Esophagus squamous epithelium (tissue), 5 donors: ENCODE measurements at places on chromosomes 6 and 20. TPM values are rescaled to one million over a fixed set of nuclear protein-coding genes. Genes with fewer than 3 reads are reported as not detected.

FAXC gene
- total RNA-seq, result 1.3 TPM

- H3K36me3 ChIP-seq, result no peaks in the 10 kb centered on the region
- no peaks in the 10 kb centered on the region for H3K27me3 ChIP-seq
- H3K27ac ChIP-seq, result no peak overlapping the region
- DNase-seq, result no peak
- no peaks in the 10 kb centered on the region for H3K4me1 ChIP-seq
Observed at GRCh38 chr6:68973066-68973465, 338.0 kb downstream of the ADGRB3 start.

DNA sequence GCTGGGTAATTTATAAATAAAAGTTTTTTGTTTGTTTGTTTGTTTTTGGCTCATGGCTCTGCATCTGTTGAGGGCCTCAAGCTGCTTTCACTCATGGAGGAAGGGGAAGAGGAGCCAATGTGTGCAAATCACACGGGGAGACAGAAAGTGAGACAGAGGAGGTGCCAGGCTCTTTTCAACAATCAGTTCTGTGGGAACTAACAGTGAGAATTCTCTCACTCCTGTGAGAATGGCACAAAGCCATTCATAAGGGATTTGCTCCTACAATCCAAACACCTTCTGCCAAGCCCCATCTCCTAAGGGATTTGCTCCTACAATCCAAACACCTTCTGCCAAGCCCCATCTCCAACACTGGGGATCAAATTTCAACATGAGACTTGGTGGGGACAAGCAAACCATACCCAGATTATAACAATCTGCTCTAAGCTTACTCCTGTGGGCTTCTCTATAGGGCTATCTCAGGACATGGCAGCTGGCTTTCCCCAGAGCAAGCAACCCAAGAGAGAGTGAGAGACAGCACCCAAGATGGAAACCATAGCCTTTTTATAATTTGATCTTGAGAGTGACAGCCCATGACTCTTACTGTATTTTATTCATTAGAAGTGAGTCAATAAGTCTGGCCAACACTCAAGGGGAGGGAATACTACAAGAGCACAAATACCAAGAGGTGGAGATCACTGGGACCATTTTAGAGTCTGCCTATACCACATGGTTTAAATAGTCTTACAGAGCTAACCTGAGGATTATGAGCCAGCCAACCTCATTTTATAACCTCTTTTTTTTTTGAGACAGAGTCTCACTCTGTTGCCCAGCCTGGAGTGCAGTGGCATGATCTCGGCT, 22.8 kb upstream of the LRRC1 start:
- H3K36me3 ChIP-seq, result no peaks in the 10 kb centered on the region
- DNase-seq, result no peak
- H3K27me3 ChIP-seq, result no peaks in the 10 kb centered on the region
- no peak overlapping the region for H3K27ac ChIP-seq
- no peak overlapping the region for H3K4me3 ChIP-seq
- H3K4me1 ChIP-seq, result no peaks in the 10 kb centered on the region

PROKR2 gene
- total RNA-seq, result not detected

PTPRK gene
- 26.1 TPM for total RNA-seq

RAET1L gene
- 50.0 TPM for total RNA-seq

DCDC2 gene
- total RNA-seq, result not detected

DNA sequence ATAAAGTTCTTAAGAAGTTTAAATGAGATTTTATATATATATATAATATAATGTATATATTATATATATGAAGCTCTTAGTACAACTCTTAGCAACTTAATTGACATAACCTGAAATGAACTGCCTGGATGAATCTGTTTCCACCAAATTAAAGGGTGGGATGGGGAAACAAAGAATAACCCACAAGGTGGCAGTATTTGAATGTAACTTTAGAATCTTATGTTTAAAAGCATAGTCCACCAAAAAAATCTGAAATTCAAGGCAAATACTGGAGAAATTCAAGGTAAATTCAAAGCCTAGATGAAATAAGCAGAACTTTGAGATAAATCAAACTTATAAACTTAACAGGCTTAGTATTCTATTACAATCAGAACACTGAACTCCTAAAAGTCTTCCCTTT, 4.4 kb upstream of the IBTK start:
- H3K36me3 ChIP-seq, result no peaks in the 10 kb centered on the region
- no peaks in the 10 kb centered on the region for H3K4me1 ChIP-seq
- no peak overlapping the region for H3K27ac ChIP-seq
- DNase-seq, result no peak
- H3K4me3 ChIP-seq, result no peak overlapping the region

GRCh38 chr6:26311385-26312095, 53.5 kb upstream of the BTN3A2 start:
- peaks cover 33% of the 10 kb centered on the region for H3K4me1 ChIP-seq
- no peaks in the 10 kb centered on the region for H3K27me3 ChIP-seq
- no peak for DNase-seq
- peak overlapping the region; percentile 72 for H3K4me3 ChIP-seq

- peak overlapping the region; percentile 93 for H3K4me3 ChIP-seq
- peak overlapping the region; percentile 95 for H3K27ac ChIP-seq
- H3K36me3 ChIP-seq, result no peaks in the 10 kb centered on the region
- DNase-seq, result peak; percentile 72
Observed at GRCh38 chr6:2998998-2999617, 586 bp upstream of the NQO2 start.

- H3K27ac ChIP-seq, result no peak overlapping the region
- no peaks in the 10 kb centered on the region for H3K4me1 ChIP-seq
- peak overlapping the region; percentile 16 for H3K4me3 ChIP-seq
Observed at GRCh38 chr6:28789553-28790083, 134.2 kb downstream of the TRIM27 start.

GRCh38 chr6:16374461-16375200, 136.2 kb downstream of the GMPR start:
- no peaks in the 10 kb centered on the region for H3K36me3 ChIP-seq
- H3K27me3 ChIP-seq, result no peaks in the 10 kb centered on the region
- DNase-seq, result no peak

EYA2 gene
- 22.1 TPM for total RNA-seq

GRCh38 chr20:50585678-50586077, 75.5 kb downstream of the PTPN1 start:
- peaks cover 48% of the 10 kb centered on the region for H3K4me1 ChIP-seq
- peaks cover 86% of the 10 kb centered on the region for H3K36me3 ChIP-seq
- no peak overlapping the region for H3K27ac ChIP-seq
- no peak for DNase-seq
- H3K27me3 ChIP-seq, result no peaks in the 10 kb centered on the region

- H3K36me3 ChIP-seq, result no peaks in the 10 kb centered on the region
- no peak overlapping the region for H3K27ac ChIP-seq
- H3K4me1 ChIP-seq, result no peaks in the 10 kb centered on the region
- DNase-seq, result no peak
- no peaks in the 10 kb centered on the region for H3K27me3 ChIP-seq
Observed at GRCh38 chr20:957544-957943, 41.4 kb upstream of the ANGPT4 start.

SAMHD1 gene
- 212 TPM for total RNA-seq

DNA sequence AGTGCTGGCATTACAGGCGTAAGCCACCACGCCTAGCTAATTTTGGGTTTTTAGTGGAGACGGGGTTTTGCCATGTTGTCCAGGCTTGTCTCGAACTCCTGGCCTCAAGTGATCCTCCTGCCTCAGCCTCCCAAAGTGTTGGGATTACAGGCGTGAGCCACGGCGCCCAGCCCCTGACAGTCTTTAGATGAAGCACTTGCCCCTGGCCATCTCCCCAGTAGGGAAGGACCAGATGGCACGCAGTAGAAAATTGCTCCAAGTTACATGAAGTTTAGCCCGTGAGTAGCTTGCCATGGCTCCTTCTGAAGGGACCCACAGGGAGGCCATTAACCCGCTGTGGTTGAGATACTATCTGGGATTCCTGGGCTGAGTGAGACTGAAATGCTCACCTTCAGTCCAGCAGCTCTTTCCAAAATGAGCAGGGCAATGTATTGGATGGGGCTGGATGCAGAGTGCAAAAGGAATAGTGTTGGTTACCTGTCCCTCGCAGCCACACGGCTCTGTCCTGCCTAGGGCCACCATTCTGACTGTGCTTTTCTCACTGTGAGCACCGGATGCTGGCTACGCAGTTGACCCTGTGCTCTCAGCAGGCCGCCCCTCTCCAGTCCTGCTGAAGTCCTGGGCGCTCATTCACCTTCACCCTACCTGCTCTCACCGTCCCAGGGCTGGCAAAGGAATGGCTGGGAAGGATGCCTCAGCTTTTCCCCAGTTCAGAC, 66.9 kb downstream of the EFCAB8 start:
- H3K36me3 ChIP-seq, result no peaks in the 10 kb centered on the region
- no peaks in the 10 kb centered on the region for H3K4me1 ChIP-seq
- H3K27me3 ChIP-seq, result no peaks in the 10 kb centered on the region
- H3K4me3 ChIP-seq, result no peak overlapping the region

- no peak overlapping the region for H3K4me3 ChIP-seq
- no peaks in the 10 kb centered on the region for H3K36me3 ChIP-seq
- H3K27ac ChIP-seq, result no peak overlapping the region
- DNase-seq, result no peak
Observed at GRCh38 chr6:63998991-63999390, 363.4 kb downstream of the PHF3 start.

GRCh38 chr20:51350941-51351631, 191.4 kb downstream of the NFATC2 start:
- no peaks in the 10 kb centered on the region for H3K36me3 ChIP-seq
- no peaks in the 10 kb centered on the region for H3K27me3 ChIP-seq
- no peak overlapping the region for H3K27ac ChIP-seq
- no peaks in the 10 kb centered on the region for H3K4me1 ChIP-seq
- no peak overlapping the region for H3K4me3 ChIP-seq
- no peak for DNase-seq

CYP39A1 gene
- total RNA-seq, result 2.8 TPM

BEND6 gene
- total RNA-seq, result 1.1 TPM

KCNG1 gene
- total RNA-seq, result 2.2 TPM

DNA sequence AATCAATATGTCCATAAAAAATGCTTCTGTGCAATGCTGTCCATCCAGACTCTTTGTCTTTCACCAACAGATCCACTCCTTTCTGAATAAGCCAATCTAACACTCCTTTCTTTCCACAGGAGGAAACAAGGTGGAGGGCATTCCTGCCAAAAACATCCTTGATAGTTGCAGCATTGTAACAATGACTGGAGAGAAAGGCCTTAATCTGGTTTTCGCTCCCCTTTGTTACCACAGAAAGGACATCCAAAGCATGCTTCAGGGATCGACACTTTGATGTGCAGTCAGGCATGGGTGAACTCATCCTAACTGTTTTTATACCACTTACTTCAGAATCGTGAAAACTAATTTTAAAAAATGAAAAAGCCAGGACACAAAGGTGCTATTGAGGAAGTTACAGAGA, 7.4 kb downstream of the IBTK start:
- peaks cover 51% of the 10 kb centered on the region for H3K36me3 ChIP-seq
- H3K4me1 ChIP-seq, result peaks cover 24% of the 10 kb centered on the region
- H3K4me3 ChIP-seq, result no peak overlapping the region
- no peak for DNase-seq
